Effector memory CD4-positive, alpha-beta T cell (primary cell): ENCODE measurements at places on chromosomes 13 and 19.

- no peak overlapping the region for H3K27ac ChIP-seq
- H3K36me3 ChIP-seq, result peaks cover 26% of the 10 kb centered on the region
- no peak overlapping the region for H3K4me3 ChIP-seq
- DNase-seq, result no peak
- H3K4me1 ChIP-seq, result peaks cover 6% of the 10 kb centered on the region
Measured at GRCh38 chr13:75309981-75310580, 171.9 kb downstream of the TBC1D4 start.

DNA sequence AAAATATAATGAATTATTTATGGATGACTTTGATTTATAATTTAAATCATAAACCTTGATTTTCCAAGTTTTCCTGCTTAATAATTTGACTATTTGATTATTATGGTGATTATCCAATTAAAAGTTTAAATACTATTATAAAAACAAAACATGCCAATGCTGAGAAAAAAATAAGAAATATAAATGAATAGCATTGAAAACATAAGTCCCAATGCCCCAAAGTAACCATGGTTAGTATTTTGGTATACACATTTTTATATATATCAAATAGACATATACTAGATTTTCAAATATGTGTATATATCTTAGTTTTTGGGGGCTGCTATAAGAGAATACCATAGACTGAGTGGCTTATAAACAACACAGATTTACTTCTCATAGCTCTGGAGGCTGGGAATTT, 108.3 kb downstream of the GPC5 start:
- no peak overlapping the region for H3K27ac ChIP-seq
- no peaks in the 10 kb centered on the region for H3K27me3 ChIP-seq
- DNase-seq, result no peak
- no peaks in the 10 kb centered on the region for H3K4me1 ChIP-seq

GRCh38 chr19:5042556-5042955, 73.6 kb downstream of the KDM4B start:
- H3K4me3 ChIP-seq, result no peak overlapping the region
- no peak overlapping the region for H3K27ac ChIP-seq
- DNase-seq, result no peak
- no peaks in the 10 kb centered on the region for H3K4me1 ChIP-seq
- H3K27me3 ChIP-seq, result no peaks in the 10 kb centered on the region

- no peak overlapping the region for H3K4me3 ChIP-seq
- peaks cover 41% of the 10 kb centered on the region for H3K36me3 ChIP-seq
- no peaks in the 10 kb centered on the region for H3K27me3 ChIP-seq
Measured at GRCh38 chr13:102609696-102610095, 12.9 kb downstream of the TPP2 start.
